ENCODE measurements at places on chromosomes 1 and 21.

DNA sequence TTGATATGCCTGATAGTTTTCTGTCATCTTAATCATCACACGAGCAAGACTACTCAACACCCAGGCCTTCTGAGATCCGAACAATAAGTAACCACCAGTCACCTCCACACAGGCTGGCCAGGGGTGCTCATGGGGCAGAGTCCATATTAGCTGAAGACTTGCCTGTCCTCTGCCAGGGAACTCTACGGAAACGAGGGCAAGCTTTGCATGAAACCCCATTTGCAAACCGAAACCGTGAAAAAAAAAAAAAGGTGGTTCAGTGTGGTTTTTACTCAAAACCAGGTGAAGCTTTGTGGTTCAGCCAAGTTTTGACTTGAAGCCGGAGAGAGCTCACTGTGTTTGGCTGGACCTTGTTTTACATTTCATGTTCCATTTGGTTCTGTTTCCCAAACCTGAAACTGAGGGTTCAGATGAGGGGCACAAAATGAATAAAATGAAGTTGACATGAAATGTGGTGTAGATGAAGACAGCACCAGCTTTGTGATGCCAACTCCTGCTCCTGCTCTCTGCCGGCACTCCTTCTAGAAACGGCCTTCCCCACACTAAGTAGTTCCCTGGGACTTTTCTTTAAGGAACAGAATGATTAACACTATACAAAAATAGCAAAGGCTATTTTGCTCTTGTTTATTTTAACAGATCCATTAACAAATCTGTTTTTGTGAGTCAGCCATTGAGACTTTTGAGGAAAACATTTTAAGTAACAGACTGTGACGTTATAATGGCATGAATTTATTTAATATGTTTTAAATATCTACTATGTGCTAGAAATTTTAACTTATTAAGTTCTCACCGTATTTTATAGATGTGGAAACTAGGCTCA, 74.7 kb downstream of the RUNX1 start:
- DNase-seq: no peak

DNA sequence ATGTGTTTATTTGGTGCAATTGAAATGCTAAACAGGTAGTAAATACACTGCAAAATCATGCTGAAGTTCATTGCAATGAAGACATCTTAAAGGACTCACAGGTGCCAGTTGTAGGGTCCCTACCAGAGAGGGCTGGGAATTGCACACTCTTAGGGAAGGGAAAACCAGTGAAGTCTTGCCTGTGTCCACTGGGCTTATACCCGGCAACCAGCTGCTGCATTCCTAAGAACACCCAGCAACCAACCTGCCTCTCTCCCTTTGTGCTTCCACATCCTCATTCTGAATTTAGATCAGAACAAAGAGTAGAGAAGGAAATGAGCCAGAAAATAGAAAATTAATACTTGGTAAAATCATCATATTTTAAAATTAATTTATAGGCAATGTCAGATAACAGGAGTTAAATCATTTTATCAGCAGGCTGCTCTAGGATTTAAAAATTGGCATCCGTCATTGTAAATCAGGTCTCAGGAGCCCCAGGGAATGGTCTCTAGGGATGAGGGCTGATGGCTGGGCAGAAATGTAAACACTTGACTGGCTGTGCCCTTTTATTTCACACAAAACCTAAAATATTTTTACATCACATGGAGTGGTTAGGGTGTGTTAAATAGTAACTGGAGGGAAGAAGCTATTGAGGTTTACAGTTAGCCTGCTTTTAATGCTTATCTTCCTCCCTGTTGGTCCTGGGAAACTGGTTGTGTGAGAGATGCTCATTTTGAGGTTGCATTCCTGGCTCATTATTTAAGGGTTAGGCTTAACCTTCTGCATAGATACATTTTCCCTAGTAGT, 31.3 kb downstream of the PTGFRN start:
- DNase-seq: no peak

- DNase-seq: no peak
Observed at GRCh38 chr1:4741876-4742423, 87.5 kb downstream of the AJAP1 start.

DNA sequence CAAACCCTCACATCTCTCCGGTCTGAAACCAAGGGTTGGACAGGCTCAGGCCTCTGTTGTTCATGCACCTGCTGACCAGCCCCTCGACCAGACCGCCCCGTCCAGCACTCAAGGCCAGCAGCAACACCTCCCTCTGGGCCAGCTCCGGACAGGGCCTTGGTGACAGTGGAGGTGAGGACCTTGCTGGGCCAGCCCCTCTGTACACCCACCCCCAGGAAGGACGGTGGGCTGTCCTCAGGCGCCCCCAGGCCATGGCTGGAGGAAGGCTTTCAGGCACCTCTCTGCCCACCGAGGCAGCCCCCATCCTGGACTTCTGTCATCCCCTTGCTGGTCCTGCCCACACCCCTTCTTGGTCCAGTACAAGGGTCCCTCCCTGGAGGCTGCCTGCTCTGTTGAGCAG, 48.6 kb downstream of the MEGF6 start:
- DNase-seq: no peak

DNA sequence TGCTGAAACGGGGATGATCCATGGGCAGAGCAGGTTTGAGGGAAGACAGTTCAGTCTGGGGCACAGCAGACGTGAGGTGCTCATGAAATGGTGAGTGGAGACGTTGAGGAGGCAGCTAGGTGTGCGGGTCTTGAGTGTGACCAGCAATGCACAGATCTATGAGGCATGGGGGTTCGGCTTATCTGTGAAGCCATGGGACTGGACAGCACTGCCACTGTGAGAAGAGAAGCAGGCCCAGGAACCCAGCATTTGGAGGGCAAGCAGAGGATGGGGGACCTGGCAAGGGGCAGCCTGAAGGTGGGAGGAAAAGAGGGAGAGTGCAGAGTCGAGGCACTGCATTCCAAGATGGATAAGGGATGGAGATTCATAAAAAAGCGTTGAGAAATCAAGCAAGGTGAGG, 8.0 kb downstream of the CSF1 start:
- DNase-seq: no peak

DNA sequence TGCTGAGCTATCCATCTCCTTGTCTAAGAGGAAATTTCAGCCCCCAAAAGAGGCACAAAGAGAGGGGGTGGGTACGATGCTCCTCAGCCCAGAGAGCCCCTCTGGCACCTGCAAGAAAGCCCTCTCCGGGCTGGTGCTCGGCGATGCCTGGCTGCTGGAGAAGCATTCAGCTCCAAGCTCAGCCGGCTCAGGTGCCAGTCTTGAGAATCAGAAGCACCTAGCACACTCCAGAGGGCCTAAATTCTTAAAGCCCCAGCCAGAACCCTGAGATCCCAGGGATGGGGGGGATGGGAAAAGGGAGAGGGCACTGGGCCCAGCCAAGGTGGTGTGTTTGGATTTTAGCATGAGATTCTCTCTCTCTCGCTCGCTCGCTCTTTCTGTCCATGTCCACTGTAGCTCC, 2.9 kb downstream of the GRIK3 start:
- DNase-seq: no peak

DNA sequence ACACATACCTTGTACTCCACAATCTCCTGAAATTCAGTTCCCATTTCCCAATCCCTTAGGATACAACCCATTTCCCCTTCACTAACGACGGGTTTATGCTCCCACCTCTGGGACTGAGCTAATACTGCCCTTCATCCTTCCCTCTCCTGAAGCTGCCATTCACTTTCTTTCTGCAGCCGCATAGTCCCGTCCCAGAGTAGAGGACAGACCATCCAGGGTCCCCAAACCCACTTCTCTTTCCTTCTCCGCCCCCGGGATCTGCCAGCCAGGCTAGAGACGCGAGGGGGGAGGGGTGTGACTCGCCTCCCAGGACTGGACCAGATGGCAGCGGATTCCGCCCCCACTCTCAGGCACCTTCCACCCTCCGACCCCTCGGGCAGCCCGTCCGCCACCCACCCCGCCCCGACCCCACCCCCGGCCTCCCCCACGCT, 679 bp downstream of the ABL2 start:
- DNase-seq: no peak

- DNase-seq: no peak
Observed at GRCh38 chr21:34189506-34189905, 116.1 kb downstream of the MRPS6 start.

GRCh38 chr1:29960156-29960755, 723.9 kb downstream of the PTPRU start:
- no peak for DNase-seq

DNA sequence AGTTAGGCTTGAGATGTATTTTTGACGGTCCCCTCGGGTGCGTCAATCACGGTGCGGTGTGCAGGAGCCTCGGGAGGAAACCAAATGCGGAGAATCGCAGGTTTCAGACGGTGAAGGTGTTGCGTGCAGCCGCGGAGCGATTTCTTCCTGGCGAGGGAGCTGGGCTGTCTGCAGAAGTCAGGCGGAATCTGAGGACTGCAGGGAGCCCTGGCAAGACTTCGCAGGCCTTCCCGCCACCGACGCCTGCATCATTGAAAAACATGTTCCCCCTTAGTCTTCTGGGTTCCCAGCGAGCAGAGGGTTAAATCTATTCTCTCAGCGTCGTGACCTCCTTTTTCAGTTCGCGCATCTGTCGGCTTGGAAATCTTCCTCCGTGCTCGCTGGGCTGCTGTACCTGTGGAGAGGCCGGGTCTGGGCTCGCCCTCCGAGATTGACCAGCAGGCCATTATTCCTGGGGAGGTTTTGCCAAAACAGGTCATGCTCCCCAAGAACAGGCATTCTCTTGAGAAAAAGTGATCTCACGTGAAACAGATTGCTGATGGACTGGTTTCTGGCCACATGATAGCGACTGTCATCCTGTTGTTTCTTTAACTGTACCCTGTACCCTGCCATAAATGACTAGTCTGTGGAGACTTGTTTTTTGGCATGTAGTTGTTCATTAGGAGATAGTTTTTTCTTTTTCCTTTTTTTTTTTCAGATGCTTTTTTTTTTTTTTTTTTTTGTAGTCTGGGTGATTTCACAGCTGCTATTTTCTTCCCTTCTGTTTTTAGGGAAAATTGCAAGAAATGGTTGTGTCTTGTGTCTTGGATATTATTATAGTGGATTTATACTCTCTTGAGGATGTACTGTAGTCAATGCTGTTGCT, 894 bp downstream of the EPB41 start:
- DNase-seq: no peak

- DNase-seq: no peak
Observed at GRCh38 chr1:114458237-114458777, 52.7 kb downstream of the TRIM33 start.

GRCh38 chr1:226838456-226838855, 32.0 kb upstream of the PSEN2 start:
- DNase-seq: no peak
